ENCODE measurements at places on chromosomes 7 and 10.

GRCh38 chr10:66882271-66882670, 43.6 kb upstream of the LRRTM3 start:
- no peak for DNase-seq

GRCh38 chr7:19619122-19619521, 89.7 kb downstream of the POLR1F start:
- DNase-seq, result no peak

GRCh38 chr10:96789571-96790108, 42.5 kb upstream of the LCOR start:
- DNase-seq, result no peak

DNA sequence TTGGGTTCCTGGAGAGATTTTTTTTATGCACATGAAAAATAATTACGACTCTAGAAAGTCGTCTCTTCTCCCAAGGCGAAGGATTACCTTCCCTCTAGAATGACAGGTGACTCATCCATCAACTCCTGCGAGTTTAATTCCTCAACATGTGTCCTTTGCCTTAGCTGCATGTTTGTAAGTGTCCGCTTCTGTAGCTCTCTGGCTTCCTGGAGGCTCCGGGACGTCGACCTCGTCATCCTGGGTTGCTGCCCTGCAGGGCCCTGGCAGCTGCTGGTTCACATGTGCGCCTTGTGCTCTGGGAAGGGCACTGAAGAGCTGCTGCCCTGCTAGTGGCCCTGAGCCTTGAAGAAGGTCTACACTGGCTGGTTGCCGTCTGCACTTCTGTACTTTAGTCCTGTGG, 210.2 kb downstream of the MLLT10 start:
- no peak for DNase-seq
